ENCODE measurements at places on chromosomes 6 and 20.

DNA sequence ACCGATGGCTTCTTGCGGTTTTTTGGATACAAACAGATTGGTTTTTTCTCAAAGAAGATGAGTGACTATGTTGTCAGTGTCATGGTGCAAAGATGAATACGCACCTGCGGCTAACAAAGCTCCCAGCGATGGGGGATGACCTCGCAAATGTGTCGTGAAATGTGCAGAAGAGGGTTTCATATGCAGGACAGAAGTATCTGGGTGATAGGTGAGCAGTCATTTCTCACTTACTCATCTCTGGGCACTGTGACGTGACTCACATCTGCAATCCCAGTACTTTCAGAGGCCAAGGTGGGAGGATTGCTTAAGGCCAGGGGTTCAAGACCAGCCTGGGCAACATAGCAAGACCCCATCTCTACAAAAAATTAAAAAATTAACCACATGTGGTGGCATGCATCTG is 216.3 kb downstream of the ERMARD start:
- no peak for DNase-seq

DNA sequence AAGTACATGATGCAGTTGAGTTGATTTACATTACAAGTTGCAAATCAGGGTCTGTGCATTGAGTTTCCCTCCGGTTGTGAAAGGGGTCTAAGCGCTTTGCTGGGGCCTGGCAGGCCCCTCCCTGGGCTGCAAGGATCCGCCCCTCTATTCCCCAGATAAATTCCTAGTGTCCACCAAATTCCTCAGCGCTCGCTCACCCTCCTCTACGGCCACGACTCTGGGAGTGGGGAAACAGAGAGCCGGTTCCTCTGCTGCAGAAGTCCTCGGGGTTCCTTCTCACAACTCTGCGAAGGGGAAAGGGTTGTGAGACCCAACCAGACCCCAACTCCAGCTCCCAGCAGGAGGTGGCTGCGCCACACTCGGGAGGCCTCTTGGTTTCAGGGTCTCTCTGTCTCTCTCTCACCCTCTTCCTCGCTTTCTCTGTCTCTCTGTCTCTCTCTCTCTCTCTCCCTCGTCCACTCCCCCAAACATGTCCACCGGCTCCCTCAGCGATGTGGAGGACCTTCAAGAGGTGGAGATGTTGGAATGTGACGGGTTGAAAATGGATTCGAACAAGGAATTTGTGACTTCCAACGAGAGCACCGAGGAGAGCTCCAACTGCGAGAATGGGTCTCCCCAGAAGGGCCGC is at the start of gene TCF21:
Gene TCF21 (plus strand): TSS at position 185 of the 628 bp plus-strand sequence. CDS start 285 bp downstream, at position 470.
- no peak for DNase-seq

GRCh38 chr20:64129146-64129782 is 21.9 kb upstream of the NPBWR2 start:
- no peak for DNase-seq

DNA sequence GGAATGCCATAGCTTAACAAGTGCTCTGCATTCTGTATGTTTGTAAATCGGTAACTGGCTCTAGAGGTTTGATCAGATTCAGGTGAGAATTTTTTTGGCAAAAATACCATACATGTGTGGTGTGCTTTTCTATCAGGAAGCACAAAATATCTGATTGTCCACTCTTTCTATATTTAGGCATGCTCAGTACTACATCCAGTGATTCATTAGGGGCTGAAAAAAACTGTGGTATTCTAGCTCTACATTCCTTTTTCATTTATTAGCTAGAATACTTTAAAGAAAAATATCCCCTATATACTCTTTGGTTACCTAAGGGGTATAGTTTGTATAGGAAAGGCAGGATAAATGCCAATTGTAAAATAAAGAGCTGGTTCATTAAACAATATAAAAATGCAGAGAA is 10.6 kb upstream of the ELOVL2 start:
- no peak for DNase-seq

DNA sequence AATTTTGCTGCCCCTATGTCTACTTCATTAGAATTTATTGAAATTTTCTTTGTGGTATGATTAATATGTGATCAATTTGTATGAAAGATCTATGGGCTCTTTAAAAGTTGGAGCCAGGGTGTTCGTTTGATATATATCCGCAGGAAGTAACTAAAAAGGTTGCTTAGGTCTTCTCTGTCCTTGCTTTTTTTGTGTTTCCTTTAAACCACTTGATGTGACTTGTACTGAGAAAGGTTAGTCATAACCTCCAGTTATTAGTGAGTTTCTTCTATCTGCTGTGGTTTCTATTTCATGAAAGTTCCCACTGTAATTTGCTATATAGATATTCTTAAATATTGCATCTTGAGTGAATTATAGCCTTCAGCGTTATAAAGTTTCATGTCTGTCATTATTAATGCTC is 585.3 kb upstream of the ARID1B start:
- no peak for DNase-seq

DNA sequence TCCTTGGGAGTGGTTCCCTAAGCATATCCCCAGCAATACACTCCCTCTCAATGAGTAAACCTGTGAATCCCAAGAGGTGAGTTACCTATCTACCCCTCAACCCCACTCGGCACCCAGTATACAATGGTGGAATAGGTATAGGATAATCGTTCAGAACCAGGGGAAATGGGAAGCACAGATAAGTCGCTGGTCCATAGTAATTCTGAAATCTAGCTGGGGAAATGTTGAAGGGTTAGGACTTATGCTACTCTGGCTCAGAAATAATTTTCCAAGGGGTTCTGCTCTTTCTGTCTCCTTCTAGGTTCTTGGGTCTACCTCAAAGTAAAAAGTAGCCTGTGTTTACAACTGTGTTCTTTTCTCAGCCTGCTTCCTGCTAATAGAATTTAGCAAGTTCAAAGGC is 62.3 kb upstream of the NNAT start:
- no peak for DNase-seq

DNA sequence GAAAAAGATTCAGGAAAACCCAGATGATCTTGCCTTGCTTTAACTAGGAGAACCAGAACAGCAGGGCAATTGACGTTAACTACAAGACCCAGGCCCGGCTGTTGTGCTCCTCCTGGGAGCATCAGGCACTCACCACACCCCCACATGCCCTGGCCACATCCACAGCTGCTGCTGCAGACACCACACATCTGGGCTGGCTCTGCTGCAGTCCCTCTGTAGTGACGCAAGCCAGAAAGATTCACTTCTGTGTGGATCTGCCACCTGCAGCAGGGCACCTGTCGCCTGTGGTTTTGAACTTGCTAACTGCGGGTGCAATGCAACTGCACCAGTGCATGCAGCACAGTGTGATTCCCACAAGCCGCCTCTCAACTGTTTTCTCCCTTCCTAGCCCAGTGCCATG is 228.8 kb downstream of the SYNDIG1 start:
- no peak for DNase-seq

DNA sequence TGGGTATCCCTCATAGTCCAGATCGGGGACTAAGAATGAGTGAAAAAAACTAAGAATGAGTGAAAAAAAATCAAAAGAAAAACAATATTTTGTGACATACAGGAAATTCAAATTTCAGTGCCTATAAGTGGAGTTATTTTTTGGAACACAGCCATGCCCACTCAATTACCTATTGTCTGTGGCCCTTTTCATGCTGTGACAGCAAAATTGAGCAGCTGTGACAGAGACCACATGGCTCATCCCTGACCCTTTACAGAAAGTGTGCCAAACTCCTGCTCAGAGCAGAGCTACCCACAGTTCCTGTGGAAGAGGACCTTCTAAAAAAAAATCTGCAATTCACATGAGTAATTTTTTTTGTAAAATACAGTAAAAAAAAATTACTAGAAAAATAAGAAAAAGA is 1.4 kb downstream of the NCR2 start:
- peak; percentile 92 for DNase-seq

GRCh38 chr6:154440422-154441043 is 70.0 kb downstream of the CNKSR3 start:
- DNase-seq, result no peak

- no peak for DNase-seq
Observed at GRCh38 chr6:111777357-111777756, 95.9 kb downstream of the FYN start.

- DNase-seq, result no peak
Observed at GRCh38 chr20:50953196-50953595, 5.1 kb downstream of the DPM1 start.

DNA sequence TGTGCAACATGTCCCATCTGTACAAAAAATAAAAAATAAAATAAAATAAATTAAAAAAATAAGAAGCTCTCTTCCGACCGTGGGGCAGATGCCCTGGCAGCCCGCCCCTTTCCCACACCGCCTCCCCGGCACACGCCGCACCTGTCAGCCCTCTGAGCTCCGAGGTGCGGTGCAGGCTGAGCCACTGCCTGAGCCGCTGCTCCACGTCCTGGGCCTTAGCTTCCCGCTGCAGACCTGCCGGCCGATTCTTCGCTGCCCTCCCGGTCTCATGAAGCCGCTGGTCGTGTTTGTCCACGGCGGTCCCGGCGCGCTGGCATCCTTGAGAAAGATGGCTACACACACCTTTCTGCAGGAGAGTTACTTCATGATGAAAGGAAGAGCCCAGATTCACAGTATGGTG is 10.7 kb upstream of the CLPSL2 start:
- no peak for DNase-seq

DNA sequence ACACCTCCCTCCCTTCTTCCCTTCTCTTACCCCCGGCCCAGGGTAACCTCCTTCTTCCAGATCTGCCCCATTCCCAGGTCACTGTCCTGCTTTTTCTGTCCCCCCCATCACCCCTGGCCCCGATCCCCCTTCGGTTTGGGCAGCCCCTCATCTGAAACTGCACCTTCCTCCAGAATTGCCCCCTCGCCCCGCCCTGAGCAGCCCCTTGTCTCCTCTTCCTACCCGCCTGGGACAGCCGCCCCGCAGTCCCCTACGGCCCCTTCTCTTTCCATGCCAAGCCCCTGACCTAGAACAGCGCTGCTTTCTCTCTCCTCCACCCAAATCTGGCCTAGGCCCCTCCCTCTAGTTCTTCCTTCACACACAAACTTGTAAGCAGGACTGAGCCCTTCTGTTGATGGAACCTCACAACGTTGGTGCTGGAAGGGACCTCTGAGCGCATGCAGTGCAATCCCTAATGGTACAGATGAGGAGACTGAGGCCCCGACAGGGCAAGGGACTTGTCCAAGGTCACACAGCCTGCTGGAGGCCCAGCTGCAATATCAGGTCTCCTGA is 630 bp downstream of the PPP2R5D start:
- no peak for DNase-seq

- no peak for DNase-seq
Observed at GRCh38 chr6:11366183-11366933, 133.9 kb upstream of the NEDD9 start.

DNA sequence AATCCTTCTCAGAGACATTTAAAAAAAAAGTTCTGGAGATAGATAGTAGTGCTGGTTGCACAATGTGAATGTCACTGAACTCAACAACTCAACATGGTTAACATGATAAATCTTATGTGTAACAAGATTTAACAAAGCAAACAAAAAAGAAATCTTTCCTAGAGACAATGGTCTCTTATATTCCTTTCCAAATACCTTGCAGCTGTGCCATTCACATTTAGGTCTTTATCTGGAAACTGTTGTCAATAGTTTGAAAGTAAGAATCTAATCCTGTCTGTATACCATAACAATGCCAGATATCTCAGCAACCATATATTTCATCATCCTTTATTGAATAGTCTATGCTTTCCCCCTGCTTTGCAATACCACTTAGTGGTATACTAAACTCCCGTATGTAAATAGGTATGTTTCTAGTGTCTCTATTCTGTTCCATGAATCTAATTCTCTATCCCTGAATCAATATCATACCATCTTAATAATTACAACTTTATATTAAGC is 2.1 kb downstream of the SERAC1 start:
- DNase-seq, result no peak

- DNase-seq, result no peak
Observed at GRCh38 chr6:127148511-127148910, 30.0 kb downstream of the RSPO3 start.

DNA sequence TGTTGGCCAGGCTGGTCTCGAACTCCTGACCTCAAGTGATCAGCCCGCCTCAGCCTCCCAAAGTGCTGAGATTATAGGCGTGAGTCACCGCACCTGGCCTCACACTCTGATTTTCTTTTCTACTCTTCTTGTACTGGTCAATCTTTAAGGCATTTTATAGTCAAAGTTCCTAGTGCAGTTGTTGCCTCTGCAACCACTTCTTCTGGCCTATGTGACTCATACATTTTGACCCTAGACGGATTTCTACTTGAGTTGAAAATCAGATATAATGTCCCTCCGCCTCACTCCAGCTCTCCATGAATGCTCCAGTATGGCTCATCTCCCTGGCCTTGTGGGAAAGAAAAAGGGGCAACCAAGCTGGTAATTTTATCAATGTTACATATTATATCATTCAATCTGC is 42.4 kb downstream of the TNFRSF21 start:
- no peak for DNase-seq

Data from COR-L47 (cell line).